Iris pigment epithelial cell (primary cell): ENCODE measurements at places on chromosomes 7 and 10.

DNA sequence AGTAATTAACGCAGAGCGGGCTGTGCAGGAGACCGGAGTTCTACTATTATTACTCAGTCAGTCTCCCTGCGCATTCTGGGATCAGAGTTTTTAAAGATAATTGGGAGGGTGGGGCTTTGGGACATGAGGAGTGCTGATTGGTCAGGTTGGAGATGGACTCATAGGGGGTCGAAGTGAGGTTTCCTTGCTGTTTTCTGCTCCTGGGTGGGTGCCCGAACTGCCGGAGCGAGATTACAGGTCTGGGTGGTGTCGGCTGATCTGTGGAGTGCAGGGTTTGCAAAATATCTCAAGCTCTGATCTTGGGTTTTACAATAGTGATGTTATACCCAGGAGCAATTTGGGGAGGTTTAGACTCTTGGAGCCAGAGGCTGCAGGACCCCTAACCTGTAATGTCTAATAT, 3.9 kb upstream of the LRRC27 start:
- DNase-seq, result no peak

DNA sequence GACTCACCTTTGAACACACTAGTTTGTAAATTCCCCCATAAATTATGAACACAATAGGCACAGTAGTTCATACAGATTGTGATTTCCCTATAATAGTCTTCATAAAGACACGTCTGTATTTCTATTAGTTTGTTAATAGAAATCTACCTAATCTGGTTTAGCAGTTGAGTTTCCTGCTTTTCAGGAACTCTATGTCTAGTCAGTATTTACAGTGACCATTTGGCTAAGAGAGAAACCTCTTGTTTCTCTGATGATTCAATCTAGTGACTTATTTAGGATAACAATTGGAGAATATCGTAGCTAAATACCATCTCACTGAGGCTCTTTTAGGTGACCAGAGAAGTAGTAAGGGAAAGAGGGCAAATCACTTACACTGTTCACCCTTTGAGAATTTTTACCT, 5.9 kb upstream of the HERPUD2 start:
- DNase-seq, result no peak

DNA sequence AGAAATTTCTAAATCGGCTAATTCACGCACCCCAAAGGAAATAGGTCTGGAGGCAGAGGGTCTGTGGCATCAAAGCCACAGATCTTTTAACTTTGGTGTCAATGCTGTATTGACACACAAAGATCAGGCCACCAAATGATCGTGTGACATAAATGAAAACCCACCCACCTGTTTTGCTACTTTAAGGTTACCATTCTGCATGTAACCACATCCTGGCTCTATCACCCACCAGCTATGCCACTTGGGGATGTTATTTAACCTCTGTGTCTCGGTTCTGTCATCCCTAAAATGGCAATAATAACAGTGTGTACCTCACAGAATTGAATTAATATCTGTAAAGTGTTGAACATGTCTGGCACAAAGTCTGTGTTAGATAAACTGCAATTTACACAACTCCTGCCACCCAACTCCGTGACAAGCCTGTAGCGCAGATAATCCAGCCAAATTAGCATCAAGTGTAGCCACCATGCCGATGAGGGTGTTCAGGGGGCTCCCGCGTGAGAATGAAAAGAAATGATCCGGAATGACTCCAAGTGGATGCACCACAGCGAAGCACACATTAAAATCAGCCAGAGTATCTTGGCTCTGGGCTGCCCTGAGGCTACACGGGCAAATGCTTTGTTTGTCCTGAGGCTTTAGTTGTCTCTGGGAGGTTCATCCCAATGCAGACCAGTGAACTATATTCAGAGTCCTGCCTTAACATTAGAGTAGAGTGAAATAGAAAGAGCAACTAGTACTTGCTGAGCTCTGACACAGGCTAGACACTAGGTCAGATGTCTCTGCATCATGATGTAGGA, 158.4 kb upstream of the NEBL start:
- DNase-seq, result no peak

DNA sequence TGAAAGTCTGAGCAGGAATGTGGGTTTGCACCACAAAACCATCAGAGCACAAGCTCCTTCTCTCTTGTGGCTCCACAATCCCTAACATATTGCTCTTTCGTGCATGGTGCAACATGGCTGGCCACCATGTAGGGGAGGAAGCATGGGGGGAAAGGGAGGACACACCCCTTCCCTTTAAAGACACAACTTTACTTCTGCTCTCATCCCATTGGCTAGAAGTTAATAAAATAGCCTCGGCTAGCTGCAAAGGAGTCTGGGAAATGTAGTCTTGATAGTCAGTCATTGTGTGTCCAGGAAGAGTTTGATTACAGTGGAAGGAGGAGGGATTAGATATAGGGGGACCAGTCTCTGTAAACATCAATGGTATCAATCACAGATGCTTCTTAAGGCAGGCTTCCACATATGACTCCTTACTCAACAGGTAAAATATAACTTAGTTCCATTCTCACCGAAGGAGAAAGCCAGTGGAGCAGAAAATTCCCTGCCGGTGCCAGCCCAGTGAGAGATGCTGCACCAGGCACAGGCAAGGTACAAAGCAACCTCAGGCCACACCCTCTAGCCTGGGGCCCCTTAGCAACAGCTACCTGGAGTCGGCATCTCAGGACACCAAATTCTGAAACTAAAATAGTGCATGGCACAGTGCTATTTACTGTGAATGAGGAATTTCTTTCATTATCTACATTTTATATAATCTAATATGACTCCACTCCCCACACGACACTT, 124.7 kb upstream of the CTBP2 start:
- no peak for DNase-seq

GRCh38 chr7:122291189-122291588, 13.4 kb downstream of the FEZF1 start:
- no peak for DNase-seq

DNA sequence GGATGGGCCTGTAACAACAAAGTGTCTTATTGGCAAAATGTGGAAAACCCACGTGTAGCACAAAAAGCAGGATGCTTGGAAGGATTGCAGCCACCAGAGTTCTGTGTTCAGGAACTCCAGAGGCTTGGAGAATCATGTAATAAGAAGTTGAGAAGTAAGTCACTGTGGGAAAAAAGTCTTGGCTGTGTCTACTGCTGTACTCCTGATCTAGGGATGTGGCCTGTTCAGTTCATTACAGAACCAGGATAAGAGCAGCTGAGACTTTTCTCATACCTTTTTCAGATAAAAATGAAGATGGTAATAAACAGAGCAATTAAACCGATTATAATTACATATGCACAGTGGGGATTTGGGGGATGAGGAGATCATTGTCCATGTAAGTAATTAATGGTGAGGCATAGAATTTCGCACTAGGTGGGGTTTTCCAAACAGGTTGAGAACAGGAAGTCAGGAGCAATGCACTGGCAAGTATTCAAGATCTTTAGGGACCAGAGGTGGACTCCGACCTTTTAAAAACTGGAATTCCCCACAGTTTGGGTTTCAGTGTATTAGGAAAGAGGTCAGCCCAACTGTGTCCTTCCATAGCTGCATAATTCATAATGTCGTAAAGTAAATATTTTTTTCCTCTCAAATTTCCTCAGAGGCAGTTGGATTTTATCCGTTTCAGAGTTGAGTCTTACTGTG, 281.7 kb downstream of the FRMD4A start:
- DNase-seq, result no peak

GRCh38 chr10:119518176-119518575, 24.3 kb downstream of the RGS10 start:
- DNase-seq, result no peak
